ENCODE measurements at places on chromosomes 12 and 14. TPM values are rescaled to one million over a fixed set of nuclear protein-coding genes. Genes with fewer than 3 reads are reported as not detected.
A peak's percentile ranks its signal among the peaks of the same experiment; 100 is the strongest.

DNA sequence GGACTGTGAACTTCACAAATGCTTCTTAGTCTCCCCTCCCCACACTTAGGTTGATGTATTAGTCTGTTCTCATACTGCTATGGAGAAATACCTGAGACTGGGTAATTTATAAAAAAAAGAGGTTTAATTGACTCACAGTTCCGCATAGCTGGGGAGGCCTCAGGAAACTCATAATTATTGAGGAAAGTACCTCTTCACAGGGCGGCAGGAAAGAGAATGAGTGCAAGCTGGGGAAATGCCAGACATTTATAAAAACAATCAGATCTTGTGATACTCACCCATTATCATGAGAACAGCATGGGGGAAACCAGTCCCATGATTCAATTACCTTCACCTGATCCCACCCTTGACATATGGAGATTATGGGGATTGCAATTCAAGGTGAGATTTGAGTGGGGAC lies 178.8 kb downstream of the SLC38A4 start:
- no peak overlapping the region for H3K27ac ChIP-seq
- no peaks in the 10 kb centered on the region for H3K4me1 ChIP-seq
- H3K36me3 ChIP-seq = no peaks in the 10 kb centered on the region
- no peak for DNase-seq
- no peak overlapping the region for H3K4me3 ChIP-seq

RPGRIP1 gene
- total RNA-seq = 0.39 TPM

DNA sequence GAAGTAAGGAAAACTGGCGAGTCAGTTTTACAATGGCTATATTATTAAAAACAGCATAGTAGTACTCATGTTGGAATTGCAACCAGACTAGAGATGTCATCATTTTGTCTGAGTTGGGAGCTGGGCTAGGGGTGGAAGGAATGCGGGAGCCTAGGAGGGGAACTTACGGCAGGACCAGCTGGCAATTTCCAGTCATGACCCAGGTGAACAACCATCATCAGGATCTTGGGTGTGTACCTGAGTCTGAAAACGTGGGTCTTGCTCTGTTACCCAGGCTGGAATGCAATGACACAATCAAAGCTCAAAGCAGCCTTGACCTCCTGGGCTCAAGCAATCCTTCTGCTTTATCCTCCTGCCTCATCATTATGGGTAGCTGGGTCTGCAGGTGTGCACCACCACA lies 50.9 kb downstream of the ALG10B start:
- H3K27ac ChIP-seq = no peak overlapping the region
- no peaks in the 10 kb centered on the region for H3K4me1 ChIP-seq
- H3K36me3 ChIP-seq = no peaks in the 10 kb centered on the region
- no peak for DNase-seq
- H3K27me3 ChIP-seq = no peaks in the 10 kb centered on the region
- H3K4me3 ChIP-seq = no peak overlapping the region

GRCh38 chr12:75782069-75782581 lies 249.5 kb downstream of the PHLDA1 start:
- H3K4me3 ChIP-seq = no peak overlapping the region
- no peaks in the 10 kb centered on the region for H3K36me3 ChIP-seq
- DNase-seq = no peak
- H3K27ac ChIP-seq = no peak overlapping the region
- H3K27me3 ChIP-seq = no peaks in the 10 kb centered on the region

NR1H4 gene
- total RNA-seq = not detected

LRTM2 gene
- not detected for total RNA-seq

GRCh38 chr12:107178776-107179175 lies 85.4 kb upstream of the CRY1 start:
- H3K27me3 ChIP-seq = no peaks in the 10 kb centered on the region
- H3K4me1 ChIP-seq = no peaks in the 10 kb centered on the region
- H3K27ac ChIP-seq = no peak overlapping the region
- no peak overlapping the region for H3K4me3 ChIP-seq

ARHGEF25 gene
- 73.0 TPM for total RNA-seq

TFCP2 gene
- total RNA-seq = 25.4 TPM

DNA sequence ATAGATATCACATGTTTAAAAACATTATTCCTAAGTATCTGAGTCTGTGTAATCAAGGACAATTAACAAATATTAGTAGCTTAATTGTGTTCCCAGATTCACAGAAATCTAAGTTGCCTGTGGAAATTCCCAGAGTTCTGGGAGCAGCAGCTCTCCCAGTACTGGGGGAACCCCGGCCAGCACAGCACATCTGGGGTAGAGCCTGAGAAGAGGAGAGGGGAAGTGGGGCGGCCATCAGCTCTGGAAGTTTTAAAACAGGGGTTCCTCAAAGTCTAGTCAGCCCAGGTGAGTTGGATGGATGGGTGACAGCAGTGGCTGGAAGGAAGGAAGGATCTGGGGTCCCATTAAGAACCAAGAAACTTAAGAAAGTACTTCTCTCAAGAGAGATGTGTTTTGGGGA lies 24.6 kb downstream of the PRICKLE1 start:
- no peak overlapping the region for H3K4me3 ChIP-seq
- no peak for DNase-seq

DNA sequence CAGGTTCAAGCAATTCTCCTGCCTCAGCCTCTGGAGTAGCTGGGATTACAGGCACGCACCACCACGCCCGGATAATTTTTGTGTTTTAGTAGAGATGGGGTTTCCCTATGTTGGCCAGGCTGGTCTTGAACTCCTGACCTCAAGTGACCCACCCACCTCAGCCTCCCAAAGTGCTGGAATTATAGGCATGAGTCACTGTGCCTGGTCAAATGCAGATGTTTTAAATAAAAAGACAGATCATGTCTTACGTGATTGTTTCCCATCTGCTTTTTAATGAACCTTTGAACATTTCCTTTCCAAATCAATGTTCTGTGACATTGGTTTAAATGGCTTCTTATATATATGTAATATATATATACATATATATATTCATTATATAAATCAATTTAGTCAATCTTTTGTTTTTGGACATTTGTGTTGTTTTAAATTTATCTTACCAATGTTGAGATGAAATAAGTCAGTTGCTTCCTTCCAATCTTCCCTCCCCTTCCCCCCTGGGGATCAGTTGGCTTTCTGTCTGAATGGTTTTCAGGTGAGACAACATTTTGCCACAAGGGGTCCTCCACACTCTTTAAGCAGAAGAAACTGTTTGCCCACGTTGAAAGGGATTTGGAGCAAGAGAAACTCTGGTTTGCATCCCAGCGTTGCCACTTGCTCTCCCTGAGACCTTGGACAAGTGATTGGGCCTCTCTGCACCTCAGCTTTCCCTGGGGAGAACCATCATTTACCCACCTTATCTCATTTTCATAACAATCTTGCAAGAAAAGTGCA lies 47.6 kb upstream of the RBM19 start:
- no peak overlapping the region for H3K27ac ChIP-seq
- no peaks in the 10 kb centered on the region for H3K36me3 ChIP-seq
- H3K4me1 ChIP-seq = no peaks in the 10 kb centered on the region
- no peak for DNase-seq

DNA sequence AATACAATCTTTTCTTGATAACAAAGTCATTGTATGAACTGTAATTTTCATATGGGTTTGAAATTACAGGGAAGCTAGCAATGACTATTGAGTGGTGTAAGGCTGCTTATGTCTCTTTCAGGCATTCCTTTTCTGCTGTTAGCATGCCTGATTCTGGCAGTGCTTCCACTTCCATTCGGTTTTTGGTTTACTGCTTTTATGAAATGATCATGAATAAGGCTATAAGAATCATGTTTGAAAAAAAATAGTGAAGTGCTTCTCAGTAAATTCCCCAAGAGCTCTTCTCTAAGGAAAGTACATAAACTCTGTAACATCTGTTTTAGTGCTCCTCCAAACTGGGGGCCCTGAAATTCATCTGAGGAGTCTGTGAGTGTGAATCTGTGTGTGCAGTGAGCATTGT lies 434.0 kb upstream of the RGS6 start:
- DNase-seq = no peak
- H3K27ac ChIP-seq = no peak overlapping the region
- no peaks in the 10 kb centered on the region for H3K27me3 ChIP-seq
- H3K36me3 ChIP-seq = no peaks in the 10 kb centered on the region

GRCh38 chr14:91714805-91715204 lies 17.1 kb downstream of the CATSPERB start:
- no peaks in the 10 kb centered on the region for H3K36me3 ChIP-seq
- no peak overlapping the region for H3K4me3 ChIP-seq
- DNase-seq = no peak
- no peaks in the 10 kb centered on the region for H3K27me3 ChIP-seq
- H3K27ac ChIP-seq = no peak overlapping the region
- H3K4me1 ChIP-seq = no peaks in the 10 kb centered on the region

DLST gene
- total RNA-seq = 76.1 TPM

NAV3 gene
- 40.3 TPM for total RNA-seq

DNA sequence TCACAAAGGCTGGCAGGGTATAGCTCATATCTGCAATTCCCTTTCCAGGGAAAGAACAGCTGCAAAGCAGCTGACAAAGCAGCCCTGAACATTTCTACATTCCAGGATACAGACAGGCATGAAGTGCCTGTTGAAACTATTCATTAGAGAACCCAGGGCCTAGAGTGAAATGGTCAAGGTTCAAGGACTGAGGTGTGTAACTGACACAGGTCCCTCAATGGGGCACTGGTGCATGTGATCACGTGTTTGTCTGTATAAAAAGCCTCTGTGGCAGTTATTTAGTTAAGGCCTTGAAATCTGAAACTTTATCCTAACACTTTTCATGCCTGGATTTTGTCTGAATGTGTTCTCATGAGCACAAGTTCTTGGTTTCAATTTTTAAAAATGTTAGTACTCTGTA lies 47.1 kb downstream of the GIT2 start:
- peaks cover 5% of the 10 kb centered on the region for H3K36me3 ChIP-seq
- no peak overlapping the region for H3K4me3 ChIP-seq
- H3K27ac ChIP-seq = peak overlapping the region; percentile 45
- peaks cover 4% of the 10 kb centered on the region for H3K4me1 ChIP-seq

DNA sequence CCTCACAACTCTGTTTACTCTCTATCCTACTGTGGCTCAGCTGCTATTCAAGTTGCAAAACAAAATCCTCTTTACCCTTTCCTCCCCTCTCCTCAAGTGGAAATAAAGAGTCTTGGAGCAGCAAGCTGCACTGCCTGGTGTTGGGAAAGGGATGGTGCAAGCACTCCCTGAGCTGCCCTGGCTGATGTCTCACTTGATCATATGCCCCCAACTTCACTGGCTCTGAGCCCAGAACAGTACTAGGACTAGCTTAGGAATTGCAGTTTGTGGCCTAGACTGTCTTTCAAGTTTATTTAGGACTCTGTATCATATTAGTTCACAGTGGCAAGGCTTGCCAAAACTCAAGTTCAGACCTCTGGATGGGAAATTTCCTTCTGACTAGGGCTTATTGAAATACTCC lies 1683.8 kb upstream of the SEL1L start:
- no peak overlapping the region for H3K27ac ChIP-seq
- DNase-seq = peak; percentile 55
- no peaks in the 10 kb centered on the region for H3K27me3 ChIP-seq
- no peaks in the 10 kb centered on the region for H3K4me1 ChIP-seq

B3GNT4 gene
- not detected for total RNA-seq

EIF4B gene
- total RNA-seq = 353 TPM

- peaks cover 4% of the 10 kb centered on the region for H3K36me3 ChIP-seq
- H3K27me3 ChIP-seq = no peaks in the 10 kb centered on the region
- no peak for DNase-seq
- H3K4me3 ChIP-seq = no peak overlapping the region
These were observed 32.5 kb upstream of the MYRFL start for GRCh38 chr12:69792533-69792932.

DNA sequence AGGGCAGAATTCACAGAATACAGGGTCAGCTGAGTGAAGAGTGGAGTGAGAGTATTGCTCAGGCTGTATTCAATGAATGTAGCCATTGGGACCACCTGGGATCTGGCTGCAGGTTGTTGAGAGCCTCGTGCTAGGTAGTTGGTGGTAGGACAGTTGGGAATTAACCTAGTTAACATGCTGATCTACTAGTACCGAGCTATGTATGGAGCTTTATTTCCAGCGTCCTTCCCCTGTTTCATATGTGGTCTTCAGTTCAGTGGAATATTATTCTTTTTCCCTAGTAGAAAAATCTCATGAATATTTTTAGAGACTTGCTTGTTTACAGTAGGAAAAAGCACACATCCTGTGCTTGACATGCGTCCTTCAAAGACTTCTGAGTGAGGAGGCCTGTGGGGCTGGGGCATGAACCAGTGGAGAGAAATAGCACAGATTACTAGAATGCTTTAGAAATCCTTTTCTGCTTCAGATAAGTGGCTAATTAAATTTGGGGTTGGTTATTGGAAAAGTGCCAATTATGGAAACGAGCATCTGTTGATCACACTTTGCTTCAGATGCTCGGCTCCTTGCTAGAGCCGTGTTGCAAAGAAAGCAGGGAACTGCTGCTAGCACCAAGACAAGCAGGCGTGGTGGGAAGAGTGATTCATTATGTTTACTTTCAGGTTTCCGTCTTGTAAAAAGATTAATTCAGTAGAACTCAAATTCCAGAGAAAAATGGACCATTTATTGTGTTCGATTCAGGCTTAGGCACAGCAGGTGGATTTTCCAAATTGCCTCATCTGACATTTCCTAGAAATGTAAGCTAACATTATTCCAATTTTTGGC lies 53.6 kb downstream of the ARF6 start:
- H3K4me1 ChIP-seq = no peaks in the 10 kb centered on the region
- H3K27ac ChIP-seq = no peak overlapping the region
- no peak overlapping the region for H3K4me3 ChIP-seq
- DNase-seq = no peak

DNA sequence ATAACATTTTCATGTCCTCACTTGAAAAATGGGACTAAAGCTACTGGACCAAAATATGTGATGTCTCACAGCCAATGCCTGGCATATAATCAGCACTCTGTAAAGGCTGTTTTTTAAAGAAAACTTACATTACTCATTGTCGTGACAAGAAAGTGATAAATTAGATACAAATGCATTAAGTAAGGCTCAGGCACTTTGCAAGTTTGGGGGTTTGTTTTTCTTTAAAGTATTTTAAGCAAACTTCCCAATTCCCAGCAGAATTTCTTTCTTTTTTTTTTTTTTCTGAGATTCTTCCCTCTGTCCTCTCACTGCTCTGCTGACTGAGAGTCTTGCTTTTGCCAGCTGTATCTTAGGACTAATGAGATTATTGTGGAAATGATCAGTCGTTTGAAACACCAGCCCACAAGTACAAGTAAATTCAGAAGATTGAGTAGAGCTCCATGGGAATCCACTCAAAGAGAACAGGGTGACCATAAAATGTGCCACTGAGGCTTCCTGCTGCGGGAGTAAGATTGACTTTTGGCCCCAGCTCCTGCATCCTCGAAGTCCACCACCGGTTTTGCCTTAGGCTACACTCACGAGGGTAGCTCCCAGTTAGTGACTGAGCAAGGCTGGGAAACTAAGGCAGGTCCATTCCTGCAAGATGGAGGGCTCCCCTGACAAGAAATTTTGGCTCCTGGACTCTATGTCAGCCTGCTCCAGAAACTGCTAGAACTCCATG lies 82.8 kb downstream of the TMTC1 start:
- H3K27ac ChIP-seq = no peak overlapping the region
- no peaks in the 10 kb centered on the region for H3K27me3 ChIP-seq
- H3K4me3 ChIP-seq = no peak overlapping the region
- DNase-seq = no peak
- H3K4me1 ChIP-seq = peaks cover 6% of the 10 kb centered on the region
- peaks cover 6% of the 10 kb centered on the region for H3K36me3 ChIP-seq

HSPA2 gene
- 28.9 TPM for total RNA-seq

CCDC175 gene
- 0.71 TPM for total RNA-seq

OS9 gene
- 252 TPM for total RNA-seq

- no peak for DNase-seq
- no peak overlapping the region for H3K4me3 ChIP-seq
- no peaks in the 10 kb centered on the region for H3K36me3 ChIP-seq
- no peaks in the 10 kb centered on the region for H3K4me1 ChIP-seq
These were observed 113.3 kb downstream of the TTC8 start for GRCh38 chr14:88937706-88938105.

- DNase-seq = no peak
- no peak overlapping the region for H3K4me3 ChIP-seq
- H3K27me3 ChIP-seq = no peaks in the 10 kb centered on the region
- no peaks in the 10 kb centered on the region for H3K4me1 ChIP-seq
- H3K36me3 ChIP-seq = no peaks in the 10 kb centered on the region
These were observed 3.2 kb downstream of the PPP1CC start for GRCh38 chr12:110739488-110739887.

Data from aorta (tissue), 5 donors.